Lower lobe of right lung (tissue), 2 donors: ENCODE measurements at places on chromosomes 4 and X. TPM values are rescaled to one million over a fixed set of nuclear protein-coding genes. Genes with fewer than 3 reads are reported as not detected.

Gene PLAC1
- total RNA-seq, result not detected

Gene USP51
- total RNA-seq, result 4.2 TPM

Gene SPANXD
- not detected for total RNA-seq

Gene ALG13
- total RNA-seq, result 40.3 TPM

Gene FMR1NB
- not detected for total RNA-seq

Gene SLC9A7
- 7.9 TPM for total RNA-seq

Gene GPRIN3
- total RNA-seq, result 34.2 TPM

Gene CXCL11
- total RNA-seq, result 0.62 TPM
